ENCODE measurements at places on chromosomes 3 and 15.

GRCh38 chr3:72754582-72754981, 93.7 kb downstream of the SHQ1 start:
- DNase-seq = no peak

DNA sequence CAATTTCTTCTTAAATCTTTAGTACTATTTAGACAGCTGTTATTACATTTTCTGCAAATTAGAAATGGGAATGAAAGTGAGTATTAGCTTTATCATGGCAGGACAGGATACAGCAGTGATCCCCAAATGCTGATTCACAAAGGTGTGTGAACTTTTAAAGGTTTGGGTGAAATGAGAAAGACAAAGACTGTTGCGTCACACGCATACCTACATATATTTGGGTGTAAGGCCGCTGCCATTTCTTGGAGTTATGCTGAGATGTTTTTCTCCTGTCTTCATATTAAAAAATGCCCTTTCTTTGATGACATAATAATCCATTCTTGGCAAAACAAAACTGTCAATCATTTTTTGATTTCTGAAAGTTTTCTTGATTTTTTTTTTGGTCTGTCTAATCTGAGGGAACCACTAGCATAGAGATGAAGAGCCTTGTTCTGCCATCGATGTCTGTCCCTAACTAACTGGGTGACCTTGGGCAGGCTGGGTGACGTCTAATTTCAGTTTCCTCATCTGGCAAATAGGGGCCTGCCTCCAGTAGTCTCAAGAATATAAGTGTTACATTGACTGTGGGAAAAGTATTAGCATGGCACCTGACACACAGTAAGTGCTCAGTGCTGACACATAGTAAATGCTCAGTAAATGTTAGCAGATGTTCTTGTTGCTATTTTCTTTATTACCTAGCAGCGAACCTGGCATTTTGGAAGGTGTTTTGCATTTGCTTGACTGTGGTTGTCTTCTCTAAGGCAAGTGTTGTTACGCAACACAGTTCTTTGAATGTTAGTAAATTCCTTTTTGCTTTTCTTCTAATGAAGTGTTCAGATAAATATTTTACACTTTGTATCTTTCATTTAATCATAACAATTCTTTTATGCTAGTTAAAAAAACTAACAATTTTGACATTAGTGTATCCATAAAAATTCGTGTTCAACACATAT, 5.0 kb downstream of the MITF start:
- no peak for DNase-seq

GRCh38 chr15:92809880-92810361, 90.2 kb upstream of the CHD2 start:
- no peak for DNase-seq

GRCh38 chr3:17195856-17196604, 311.3 kb downstream of the PLCL2 start:
- DNase-seq = no peak

- DNase-seq = no peak
Measured at GRCh38 chr3:126855374-126855773, 127.5 kb upstream of the PLXNA1 start.

DNA sequence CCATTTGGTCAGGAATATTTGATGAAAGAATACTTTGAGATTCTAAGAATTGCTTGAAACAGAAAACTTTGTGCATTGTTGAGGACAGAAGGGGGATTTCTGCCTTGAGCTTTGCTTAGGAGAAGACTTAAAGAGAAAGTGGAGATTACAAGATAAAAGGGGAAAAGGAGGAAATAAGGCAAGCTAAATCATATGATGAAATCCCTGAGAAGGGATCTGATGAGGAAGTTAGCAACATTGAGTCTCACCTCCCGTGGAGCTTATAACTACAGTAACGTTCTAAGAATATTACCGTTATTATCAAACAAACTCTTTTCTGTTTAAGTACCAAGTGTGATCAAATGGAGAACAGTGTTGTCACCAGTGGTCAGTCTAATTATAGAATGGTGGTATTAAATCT, 414.7 kb upstream of the NAALADL2 start:
- no peak for DNase-seq

DNA sequence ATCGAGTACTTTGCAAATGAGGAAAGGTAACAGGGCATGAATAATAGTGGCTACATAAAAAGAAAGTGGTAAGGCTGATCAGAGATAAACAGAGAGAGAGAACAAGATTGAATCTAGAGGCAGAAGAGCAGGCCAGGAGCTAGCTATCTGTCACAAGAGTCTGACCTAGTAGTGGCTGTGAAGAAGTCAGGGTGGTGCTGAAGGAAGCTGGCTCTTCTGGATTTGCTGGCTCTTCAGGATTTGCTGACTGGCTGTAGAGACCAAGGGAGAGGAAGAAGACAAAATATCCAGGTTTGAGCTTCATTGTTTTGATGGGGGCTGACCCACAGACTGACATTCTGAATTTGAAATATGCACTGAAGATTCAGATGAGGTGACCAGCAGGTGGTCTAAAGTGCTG, 142.3 kb downstream of the SSR3 start:
- DNase-seq = no peak

DNA sequence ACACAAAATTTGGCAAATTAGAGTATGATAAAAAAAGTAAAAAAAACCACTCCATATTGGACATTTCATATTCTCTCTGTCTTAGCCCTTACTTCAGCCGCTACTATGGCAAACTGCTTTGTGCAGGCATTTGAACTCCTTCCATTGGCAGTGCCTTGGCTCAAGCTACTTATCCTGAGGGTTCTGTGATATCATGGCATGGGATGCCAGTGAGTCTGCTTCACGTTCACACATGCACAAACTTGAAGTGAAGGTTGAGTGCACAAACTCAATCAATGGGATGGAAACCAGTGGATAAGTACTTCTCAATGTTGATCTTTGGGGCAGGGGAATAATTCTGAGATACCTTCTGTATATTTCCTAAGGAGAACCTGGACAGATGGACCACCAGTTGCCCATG, 117.2 kb downstream of the IL20RB start:
- DNase-seq = no peak

DNA sequence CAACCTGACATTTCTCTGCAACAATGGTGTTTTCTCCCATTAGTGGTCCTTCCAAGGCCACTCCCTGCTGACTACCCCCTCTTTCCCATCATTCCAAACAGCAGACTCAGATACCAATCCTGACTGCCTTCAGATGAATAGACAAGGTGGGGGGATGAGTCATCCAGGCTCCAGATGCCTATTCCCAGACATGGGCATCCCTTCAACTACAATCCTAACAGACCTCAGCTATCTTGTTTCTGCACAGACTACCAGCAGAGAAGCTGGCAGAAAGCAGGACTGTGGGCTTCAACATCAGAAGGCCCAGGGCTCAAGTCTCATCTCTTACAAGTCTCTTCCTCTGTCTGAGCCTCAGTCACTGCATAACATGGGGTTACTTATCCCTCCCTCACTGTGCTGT, 2.2 kb downstream of the RBP1 start:
- DNase-seq = no peak

DNA sequence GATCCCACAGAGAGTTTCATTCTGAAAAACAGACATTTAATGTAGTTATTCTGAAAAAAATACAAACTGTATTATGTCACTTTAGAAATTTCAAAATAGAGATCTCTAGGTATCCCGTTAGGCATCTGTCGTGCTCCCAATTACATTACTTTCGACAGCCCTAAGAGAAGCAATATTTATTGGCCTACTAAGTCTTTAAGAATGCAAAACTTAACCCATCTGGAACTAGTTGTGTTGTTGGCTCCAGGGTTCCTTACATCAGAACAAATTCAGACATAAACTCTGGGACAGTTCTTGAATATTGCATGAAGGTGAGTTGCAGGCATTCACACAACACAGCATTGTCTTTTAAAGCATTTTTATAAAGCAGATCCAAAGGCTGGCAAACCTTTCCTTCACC, 498.4 kb downstream of the FHIT start:
- DNase-seq = no peak

GRCh38 chr15:38564557-38565286, at the start of gene RASGRP1:
RASGRP1 (minus strand) TSS chr15:38564814; CDS start chr15:38564628, 186 bp downstream.
- peak; percentile 60 for DNase-seq

DNA sequence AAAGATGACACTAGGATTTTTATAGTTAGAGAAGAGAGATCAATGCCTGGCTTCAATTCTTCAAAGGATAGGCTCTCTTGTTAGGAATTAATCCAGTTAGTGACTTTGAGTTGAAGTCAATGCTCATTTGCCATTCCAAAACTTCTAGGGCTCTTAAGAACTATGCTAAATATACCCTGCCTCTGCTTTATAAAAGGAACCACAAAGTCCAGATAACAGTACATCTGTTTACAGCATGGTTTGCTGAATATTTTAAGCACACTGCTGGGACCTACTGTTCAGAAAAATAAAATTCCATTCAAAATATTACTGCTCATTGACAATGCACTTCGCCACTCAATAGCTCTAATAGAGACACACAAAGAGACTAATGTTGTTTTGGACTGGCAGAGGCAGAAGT, 786.6 kb upstream of the DPPA4 start:
- DNase-seq = no peak

- DNase-seq = no peak
Measured at GRCh38 chr15:64610257-64610919, 150.0 kb downstream of the ZNF609 start.

GRCh38 chr3:64856106-64856505, 168.3 kb upstream of the ADAMTS9 start:
- DNase-seq = no peak

DNA sequence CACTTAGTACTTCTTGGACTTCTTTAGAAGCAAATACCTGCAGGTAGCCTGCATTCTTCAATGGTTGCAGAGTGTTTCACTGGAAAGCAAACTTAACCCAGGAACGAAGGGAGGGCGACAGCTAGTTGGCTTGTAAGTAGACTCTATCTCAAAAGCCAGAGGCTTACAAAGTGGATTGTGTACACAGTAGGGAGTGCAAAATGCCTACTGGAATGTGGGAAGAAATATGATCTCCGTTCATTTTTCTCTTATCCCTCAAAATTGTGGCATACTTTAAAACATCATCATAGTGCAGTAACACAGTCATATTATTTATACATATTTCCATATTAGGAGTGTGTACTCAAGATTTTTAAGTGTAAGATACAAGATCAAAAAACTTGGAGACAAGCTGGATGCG, 155.7 kb downstream of the LIPC start:
- DNase-seq = no peak

All from stimulated activated CD4-positive, alpha-beta T cell treated with anti-CD3 and anti-CD28 coated beads, TNF-alpha, amount 100 ng/mL, for 1 hour (primary cell).